ENCODE measurements at places on chromosomes 4 and X. TPM values are rescaled to one million over a fixed set of nuclear protein-coding genes. Genes with fewer than 3 reads are reported as not detected.

DNA sequence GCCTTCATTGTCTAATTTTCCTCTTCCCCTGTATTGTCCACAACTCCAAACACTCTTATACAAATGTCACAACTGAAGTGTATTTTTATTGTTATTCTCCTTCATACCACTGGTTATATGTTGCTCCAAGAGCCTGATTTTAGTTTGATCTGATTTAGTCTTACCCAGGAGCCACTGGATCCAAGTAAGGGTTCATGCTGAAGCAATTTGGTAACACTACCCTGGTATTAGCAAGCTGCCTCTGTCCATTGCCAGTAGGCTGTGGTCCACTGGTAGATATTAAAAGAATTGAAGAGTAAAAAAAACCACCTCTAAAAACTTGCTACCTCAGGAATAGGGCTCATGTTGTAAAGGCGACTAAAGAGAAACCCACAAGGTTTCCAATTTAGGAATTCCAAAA lies 41.2 kb downstream of the AMOT start:
- DNase-seq = no peak

The XK gene
- 1.4 TPM for total RNA-seq

- DNase-seq = no peak
These were observed 6.9 kb upstream of the WDR1 start for GRCh38 chr4:10123227-10124101.

- DNase-seq = no peak
These were observed 41.7 kb downstream of the LIN54 start for GRCh38 chr4:82968972-82969371.

DNA sequence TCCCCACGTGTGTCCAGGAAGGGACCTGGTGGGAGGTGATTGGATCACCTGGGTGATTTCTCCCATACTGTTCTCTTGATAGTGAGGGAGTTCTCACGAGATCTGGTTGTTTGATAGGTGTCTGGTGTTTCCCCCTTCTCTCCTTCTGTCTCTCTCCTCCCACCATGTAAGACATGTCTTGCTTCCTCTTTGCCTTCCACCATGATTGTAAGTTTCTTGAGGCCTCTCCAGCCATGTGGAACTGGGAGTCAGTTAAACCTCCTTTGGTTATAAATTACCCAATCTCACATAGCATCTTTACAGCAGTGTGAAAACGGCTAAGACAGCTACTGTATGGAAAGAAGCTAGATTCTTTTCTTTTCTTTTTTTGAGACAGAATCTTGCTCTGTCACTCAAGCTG lies 21.6 kb upstream of the FGG start:
- no peak for DNase-seq

DNA sequence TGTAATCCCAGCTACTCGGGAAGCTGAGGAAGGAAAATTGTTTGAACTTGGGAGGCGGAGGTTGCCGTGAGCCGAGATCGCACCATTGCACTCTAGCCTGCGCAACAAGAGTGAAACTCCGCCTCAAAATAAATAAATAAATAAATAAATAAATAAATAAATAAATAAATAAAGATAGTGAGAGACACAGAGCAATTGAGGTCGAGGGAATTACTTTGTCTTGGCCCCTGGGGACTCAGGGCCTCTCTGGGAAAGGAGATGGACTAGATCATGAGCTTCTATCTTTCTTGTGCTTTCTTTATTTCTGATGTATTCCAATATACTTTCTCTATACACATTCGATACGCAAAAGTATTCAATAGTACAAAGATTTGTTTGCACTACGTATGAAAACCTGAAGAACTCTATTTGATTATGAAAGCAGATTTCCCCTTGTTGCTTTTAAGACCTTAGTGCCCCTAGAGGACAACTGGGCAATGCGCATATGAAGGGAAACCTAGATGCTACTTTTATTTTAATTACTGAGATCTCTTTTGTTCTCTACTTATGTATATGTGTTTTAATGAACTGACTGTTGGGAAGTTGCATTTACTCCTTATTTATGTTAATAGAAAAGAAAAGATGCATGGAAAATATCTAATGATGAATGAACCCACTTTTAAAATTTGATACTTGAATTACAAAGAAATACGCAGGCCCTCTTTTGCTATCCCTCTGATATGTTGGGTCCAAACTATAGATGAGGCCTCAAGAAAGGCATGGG lies 12.8 kb upstream of the ELOVL6 start:
- no peak for DNase-seq

The KLF8 gene
- total RNA-seq = 30.4 TPM

DNA sequence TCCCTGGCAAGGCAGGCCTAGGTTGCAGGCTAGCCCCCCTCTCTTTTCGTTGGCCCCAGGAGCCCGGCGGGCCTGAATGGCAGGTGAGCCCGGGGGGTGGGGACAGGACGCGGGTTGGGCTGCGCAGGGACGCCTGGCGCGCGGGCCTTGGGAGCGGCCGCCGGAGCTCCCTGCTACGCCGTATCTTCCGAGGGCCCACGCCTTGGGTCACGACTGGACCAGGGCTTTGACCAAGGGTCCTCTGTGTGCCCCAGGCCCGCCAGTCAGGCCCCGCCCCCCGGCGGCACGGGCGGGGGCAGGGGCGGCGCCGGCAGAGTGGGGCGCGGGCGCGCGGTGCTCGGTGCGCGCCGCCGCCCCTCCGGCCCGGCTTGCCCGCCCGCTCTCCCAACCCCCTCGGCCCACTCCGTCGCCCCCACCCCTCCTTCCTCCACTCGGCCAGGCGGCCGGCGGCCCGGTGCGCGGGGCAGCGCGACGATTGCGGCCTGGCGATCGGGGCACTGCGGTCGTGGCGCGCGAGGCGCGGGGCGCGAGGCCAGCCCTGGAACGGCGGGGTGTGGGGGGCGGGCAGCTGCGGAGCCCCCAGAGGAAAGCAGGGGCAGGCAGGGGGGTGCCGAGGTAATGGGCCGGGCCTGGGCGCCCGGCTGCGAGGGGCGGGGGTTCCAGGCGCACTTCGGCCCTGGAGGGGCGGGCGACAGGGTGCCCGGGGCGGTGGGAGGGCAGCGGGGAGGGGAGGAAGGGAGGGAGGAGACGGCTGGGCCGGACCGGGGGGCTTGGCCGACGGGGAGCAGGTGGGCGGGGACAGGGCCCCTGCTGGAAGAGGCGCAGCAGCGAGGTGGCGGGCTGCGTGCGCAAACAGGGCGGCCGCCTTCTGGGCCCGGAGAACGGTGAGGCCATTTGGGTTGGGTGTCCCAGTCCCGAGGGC lies at the start of gene PRRG3:
TSS of gene PRRG3 (plus strand) at position 798 of the 922 bp plus-strand sequence. CDS start 3,357 bp downstream, outside the sequence.
- peak; percentile 18 for DNase-seq

- DNase-seq = no peak
These were observed 25.7 kb downstream of the SEL1L3 start for GRCh38 chr4:25837107-25837506.

DNA sequence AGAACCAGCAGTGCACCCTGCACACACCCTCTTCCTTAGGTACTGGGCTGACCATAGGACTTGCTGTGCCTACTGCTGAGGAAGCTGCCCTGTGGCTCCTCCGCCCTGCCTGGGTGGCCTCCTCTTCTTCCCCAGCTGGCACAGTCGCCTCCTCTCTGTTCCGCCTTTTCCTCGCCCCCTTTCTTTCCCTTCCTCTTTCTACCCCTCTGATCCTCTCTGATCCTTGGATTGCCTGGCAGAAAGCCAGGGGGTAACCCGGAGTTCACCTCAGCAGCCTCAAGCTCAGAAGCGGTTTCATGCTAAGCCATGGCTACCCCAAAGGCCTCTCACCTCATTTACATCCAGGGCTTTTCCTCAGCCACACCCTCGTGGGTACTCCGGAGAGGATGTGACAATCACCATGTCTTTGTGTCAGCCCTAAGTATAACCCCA lies 136.2 kb downstream of the SMIM20 start:
- DNase-seq = peak; percentile 44

DNA sequence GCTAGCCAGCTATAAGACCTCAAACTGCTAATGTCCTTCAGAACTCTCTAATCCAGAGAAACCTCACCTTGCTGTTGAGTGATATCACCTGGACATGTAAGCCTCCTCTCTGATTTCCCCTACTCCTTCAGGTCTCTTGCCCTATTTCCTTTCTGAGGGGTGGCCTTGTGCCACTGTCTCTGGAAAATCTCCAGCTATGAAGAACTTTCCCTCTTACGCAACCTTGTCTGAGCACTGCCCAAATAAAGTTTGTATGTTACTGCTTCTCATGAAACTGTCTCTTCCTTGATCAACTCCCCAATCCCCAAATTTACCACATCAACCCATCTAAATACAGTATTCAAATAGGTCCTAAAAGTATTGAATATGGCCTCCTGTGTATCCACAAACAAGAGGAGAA lies 53.5 kb upstream of the VEGFD start:
- no peak for DNase-seq

DNA sequence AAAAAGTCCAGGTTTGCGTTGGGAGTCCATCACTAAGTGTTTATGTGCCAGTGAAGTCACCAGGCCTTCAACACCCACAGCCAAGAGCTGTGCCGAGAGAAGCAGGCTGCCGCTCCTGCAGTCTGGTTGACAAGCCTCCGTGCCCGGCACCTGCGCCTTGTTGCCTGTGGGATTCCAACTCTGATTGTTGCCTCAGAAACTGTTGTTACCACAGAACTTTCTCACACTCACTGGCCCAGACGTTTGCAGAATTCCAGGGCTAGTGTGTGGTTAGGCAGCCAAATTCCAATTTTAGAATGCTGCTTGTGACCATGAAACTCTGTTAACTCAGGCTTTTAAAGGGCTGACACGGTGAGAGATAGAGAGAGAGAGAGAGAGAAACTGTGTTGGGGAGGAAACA lies 119.5 kb upstream of the LIMCH1 start:
- DNase-seq = peak; percentile 48

- peak; percentile 88 for DNase-seq
These were observed 1.8 kb downstream of the SH3BP2 start for GRCh38 chr4:2794486-2795299.

DNA sequence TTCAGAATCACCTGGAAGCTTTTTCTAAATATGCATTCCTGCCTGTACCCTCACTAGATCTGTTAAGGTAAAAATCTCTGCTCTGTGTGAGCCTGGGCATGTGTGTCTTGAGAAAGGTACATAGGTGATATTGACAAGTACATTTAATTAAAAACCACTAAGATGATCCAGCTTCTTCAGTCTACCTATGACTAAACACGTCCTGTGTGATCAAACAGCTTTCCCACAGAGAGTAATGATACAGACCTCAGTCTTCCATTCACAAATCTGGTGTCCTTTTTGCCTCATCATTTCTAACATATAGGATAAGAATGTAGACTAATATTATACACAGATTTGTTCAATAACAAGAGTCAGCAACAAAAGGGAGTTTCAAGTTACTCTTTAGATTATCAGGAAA lies 42.6 kb downstream of the GALNT7 start:
- no peak for DNase-seq

DNA sequence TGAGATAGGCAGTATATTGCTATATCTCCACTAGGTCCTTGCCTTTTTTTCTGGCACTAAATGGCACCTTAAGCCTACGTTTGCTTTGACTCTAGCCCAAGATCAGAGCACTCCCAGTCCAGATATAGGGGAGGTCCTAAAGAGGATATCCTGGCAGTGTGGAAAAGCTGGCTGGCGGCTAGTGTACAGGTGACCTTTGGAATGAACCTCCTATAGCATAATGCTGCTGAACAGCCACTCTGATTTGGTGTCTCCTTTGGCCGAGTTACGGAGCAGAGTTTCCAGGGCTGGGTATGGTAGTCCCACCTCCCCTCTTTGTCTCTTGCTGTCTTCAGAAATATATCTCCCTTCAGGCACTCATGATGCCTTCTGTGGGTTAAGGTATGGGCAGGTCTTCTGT lies 53.9 kb downstream of the PHEX start:
- DNase-seq = no peak

DNA sequence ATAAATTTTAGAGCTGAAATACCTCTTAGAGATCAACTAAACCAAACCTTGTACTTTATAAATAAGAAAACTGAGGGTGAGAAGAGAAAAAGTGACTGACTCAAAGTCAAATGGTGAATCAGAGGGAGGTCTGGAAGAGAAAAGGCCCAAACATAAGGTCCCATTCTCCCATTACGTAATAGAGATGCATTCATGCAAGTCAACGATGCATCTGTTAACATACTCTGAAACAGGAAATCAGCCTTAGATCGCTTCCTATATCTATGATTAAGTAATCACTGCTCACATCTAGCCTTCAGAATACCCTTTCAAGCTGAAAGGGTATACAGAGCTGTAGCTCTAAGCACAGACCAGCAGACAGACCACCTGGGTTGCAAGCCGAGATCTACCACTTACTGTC lies 6.5 kb downstream of the RNF150 start:
- no peak for DNase-seq

The MTTP gene
- total RNA-seq = 0.79 TPM

DNA sequence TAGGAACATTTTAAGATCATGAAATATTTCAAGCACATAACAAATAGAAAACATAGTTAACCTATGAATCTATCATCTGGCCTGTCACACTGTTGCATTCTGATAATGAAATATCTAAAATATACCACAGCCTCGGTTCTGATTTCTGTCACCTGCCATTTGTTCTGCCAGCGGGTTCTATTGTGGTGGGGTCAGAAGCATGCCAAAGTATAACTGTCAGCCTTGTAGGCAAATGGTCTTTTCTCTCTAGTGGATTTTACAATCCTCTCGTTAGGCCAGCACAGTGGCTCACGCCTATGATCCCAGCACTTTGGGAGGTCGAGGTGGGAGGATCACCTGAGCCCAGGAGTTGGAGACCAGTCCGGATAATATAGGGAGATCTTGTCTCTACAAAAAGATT lies 47.9 kb downstream of the HTRA3 start:
- no peak for DNase-seq

DNA sequence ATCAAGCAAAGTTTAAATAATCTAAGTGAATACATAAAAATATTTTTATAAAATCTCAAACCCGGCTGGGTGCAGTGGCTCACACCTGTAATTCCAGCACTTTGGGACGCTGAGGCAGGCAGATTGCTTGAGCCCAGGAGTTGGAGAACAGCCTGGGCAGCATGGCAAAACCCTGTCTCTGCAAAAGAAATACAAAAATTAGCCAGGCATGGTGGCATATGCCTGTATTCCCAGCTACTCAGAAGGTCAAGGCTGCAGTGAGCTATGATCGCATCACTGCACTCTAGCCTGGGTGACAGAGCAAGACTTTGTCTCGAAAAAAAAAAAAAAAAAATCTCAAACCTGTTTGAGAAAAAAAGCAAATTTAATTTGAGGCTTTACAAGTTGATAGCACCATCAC lies 96.9 kb upstream of the GPR34 start:
- DNase-seq = no peak

- peak; percentile 89 for DNase-seq
These were observed 1.1 kb upstream of the RAP1GDS1 start for GRCh38 chr4:98260047-98260578.

The REPS2 gene
- total RNA-seq = 17.0 TPM

DNA sequence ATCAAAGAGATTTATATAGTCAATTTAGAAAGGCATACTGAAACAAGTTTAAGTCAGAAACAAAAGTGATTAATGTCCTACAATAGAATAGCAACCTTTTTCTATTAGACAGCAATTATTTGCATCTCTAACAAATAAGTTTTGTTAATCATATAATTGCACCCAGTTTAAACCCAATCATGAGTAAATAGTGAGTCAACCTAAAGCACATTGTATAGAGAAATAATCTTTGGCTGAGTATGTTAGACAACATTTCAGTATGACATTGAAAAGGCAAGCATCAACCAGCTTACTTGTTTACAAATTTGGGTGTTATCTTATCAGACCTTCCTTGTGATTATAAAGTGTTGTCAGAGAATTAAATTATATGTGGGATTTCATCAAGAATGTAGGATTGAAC lies 209.5 kb downstream of the IL15 start:
- no peak for DNase-seq

GRCh38 chr4:85477534-85477933 lies 2.6 kb downstream of the ARHGAP24 start:
- DNase-seq = no peak

- no peak for DNase-seq
These were observed 47.4 kb downstream of the FGF2 start for GRCh38 chr4:122873821-122874593.

The DHRSX gene
- total RNA-seq = 34.8 TPM

GRCh38 chr4:555566-556275 lies 20.4 kb downstream of the TMEM271 start:
- no peak for DNase-seq

All from upper lobe of left lung (tissue), 6 donors.